ENCODE measurements at places on chromosomes 13 and 19.

DNA sequence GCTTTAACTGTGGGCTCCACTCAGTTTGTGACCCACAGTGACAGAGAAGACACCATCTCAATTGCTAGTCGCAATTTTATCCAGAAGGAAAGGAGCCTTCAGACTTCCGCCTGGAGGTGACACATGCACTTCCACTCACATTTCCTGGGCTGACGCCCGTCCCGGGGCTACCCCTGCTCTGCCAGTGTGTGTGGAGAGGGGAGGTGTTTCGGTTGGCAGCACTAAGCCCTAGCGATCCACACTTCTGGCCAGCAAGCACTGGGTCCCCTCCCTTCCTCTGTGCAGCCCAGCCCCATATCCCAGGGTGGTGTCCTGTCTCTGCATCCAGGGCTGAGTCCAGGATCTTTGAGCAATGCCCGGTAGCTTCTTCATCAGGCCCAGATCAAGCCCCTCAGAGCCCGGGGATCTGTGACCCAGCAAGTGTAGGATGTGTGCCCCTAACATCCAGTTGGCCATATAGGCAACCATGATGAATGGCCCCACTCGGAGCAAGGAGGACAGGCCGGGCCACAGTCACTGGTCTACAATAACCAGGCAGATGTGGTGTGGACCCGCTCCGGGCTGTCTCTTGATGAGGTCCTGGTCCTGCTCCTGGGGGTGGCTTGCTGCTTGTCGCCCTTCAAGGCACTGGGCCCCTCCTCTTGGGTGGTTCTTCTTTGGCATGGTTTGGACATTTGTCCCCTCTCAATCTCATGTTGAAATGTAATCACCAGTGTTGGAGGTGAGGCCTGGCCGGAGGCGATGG, 141.9 kb upstream of the SPACA7 start:
- no peak for DNase-seq

DNA sequence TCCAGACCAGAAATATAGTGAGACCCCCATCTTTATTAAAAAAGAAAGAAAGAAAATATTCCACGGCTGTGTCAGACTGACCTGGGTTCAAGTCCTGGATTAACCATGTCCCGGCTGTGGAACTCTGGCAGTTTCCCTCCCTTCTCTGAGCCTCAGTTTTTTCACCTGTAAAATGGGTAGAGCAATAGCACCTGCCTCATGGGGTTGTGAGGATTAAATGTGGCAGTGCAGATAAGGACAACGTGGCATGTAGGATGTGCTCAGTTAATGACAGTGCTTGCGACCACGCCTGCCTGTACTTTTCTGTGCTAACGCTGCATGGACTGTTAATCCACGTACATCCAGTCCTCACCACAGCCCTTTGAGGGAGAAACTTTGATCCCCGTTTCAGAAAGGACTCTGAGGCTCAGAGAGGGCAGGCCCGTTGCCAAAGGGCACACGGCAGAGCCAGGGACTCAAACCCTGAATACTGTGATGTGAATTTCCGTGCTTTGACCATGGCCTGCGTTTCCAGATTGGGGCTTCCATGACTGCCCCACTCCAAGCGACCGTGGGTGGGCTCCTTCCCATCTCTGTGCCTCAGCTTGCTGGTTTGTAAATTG, 16.1 kb downstream of the SBK2 start:
- DNase-seq: no peak

- no peak for DNase-seq
Observed at GRCh38 chr13:41345914-41346589, 35.0 kb downstream of the NAA16 start.

DNA sequence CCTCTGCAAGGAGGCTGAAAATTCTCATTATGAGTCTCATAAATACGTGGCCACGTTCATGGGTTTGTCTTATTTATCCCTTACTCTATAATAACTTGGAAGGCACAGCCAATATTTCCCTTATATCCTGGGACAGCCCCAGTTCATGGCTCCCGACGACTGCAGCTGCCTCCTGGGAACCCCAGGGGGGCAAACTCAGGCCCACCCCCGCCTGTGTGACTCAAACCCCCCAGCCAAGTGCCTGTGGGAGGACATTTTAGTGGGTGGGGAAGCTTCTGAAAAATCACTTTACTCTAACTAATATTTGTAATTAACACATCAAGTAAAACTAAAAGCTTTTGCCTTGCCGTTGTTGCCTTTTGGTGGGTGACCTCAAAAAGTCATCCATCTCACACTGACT, 14.3 kb downstream of the RASA3 start:
- no peak for DNase-seq

- DNase-seq: no peak
Observed at GRCh38 chr13:21675095-21675991, 4.5 kb downstream of the FGF9 start.

- no peak for DNase-seq
Observed at GRCh38 chr13:90187478-90188350, 1159.8 kb upstream of the MIR17HG start.

GRCh38 chr19:10681658-10682057, 19.6 kb upstream of the QTRT1 start:
- DNase-seq: no peak

DNA sequence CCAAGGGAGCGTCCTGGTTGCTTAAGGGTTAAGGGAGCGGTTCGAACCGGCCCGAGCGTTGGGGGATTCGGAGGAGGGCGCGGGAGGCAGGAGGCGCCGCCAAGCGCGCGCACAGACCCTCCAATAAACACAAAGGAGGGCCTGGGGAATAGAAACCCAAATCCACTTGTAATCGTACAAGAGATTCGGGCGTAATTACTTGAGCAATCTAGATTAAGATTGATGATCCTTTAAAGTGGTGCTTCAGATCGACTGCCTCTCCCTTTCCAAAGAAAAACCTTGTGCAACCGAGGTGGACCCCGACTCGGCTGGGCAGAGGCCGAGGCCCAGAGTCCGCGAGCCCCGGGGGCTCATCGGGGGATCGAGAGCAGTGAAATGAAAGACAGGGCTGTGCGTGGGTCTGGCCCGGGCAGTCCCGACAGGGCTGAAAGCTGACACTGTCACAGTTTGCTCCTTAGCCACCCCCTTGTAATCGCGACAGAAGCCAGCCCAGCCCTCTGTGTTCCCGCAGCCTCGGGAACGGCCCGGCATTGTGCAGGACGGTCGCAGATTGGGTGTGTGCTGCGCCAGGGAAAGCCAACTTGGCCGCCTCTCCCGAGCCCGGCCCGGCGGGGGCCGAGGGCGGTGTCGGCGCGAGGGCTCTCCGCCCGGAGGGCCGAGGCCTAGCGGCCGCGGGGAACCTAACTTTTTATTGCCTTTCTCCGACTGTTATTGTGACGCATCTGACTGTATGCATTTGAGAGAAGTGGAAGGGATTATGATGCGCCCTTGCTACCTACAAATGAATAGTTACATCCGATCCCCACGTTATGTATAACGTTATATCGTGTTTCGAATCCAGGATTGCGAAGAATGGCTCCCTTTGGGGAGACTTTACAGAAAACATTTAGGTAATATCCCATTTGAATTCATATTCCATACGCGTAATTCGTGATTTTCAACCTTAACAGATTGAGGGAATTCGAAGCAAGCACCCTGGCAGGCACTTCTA, 5.5 kb downstream of the MAB21L1 start:
- no peak for DNase-seq

DNA sequence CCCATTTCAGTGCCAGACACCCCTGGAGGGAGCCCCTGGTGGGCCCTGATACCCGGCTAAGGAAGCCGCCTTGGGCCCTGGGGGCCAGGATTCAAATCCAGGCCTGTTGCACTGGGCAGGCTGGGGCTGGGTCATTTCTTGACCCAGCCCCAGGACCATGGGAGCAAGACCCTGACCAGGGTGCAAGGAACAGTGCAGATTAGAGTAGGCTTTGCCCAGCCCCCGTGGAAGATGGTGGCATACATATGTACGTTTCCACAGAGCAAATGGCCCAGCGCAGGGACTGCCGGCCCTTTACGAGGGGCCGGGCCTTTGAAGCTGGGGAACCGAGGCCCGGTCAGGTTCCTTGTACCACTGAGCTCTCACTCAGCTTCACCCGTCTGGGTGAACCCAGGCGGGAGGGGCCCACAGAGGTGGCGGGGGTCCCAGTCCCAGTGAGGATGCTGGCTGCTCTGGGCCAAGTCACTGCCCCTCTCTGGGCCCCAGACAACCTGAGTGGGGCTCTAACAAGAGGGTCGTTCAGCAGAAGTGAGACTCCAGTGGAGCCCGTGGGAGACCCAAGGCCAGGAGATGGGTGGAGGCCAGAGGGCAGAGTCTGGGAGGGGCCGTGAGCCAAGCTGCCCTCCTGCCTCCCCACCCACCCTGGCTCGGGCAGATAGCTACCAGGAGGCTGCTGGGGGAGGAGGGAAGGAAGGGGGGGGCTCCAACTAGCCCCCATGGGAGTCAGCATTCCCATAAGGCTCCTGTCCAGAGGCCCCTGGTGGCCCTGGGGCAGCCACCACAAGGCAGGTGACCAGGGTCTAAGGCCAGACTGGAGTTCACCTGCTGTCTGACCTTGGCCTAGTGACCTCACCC, 2.7 kb downstream of the MKNK2 start:
- no peak for DNase-seq

DNA sequence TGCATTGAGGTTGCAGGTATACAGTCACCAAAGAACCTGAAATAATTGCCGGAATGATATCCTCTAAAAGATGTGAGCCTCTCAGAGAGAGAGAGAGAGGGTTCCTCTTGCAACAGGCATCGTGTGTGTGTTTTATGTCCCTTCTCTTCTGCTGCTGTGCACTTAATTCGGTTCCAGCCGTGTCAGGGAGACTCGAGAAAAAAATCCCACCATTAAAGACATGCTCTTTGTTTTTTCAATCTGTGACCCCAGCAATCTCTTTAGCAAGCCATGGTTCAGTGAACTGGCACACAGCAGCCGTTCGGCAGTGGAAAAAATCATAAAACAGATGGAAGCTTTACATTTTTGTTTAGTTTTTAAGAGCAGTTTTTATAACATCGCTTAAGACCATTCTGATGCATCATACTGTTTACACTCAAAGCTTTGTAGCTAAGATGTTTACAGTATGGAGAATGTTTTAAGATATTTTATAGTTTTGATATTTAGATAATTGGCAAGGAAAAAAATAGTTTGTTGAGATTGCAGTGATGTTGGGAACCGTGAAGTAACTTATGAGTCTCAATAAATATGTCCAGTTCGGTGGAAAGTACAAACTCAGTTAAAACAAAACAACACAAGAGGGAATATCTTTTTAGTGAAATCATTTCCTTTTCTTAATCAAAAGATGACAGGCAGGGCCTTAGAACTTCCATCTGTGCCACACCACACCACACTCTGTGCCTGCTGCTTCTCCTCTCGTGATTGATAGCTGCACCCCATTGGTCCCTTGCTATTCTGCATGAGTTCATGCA, 31.2 kb upstream of the ZNF536 start:
- no peak for DNase-seq

DNA sequence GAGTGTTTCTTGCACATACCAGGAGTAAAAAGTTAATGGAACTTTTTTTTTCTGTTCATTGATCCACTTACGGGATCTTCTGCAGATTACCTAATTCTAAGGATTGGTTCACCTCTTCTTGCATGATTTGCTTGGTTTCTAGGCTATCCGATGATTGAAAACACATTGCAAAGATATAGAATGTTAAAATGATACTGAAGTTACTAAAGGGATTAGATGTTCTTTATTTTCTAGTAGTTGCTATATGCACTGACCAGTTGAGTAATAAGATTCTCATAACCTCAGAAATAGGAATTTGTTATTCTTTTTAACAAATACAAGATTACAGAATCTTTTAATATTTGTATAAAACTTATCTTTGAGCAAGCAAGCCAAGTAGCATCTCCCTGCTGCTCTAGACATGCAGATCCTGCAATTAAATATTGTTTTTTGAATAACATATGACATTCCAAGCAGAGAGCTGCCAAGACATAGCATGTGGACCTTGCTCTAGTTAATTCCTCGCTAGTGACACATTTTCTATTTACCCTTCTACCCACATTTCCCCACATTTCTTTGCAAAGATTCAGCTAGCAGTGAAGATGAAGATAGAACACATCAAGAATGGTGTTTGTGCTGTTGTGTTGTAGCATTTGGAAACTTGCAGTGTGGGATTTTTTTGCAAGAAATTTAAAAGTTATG, 51.7 kb upstream of the RNF113B start:
- no peak for DNase-seq

DNA sequence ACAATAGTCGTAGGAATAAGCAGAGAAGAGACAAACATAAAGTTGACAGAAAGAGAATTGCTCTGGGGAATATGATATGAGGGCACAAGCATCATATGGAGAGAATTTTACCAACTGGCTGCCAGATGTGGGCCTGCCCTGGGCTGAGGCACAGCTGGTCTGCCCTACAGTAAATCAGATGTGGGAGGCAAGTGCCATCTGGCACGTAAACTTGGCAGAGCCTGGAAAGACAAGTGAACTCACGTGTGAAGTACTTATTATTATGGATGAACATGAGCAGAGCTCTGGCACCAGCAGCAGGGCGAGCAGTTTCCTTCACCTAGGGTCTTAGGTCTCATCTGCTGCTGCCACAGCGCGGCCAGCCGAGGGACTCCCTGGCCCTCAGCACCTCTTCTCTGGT, 20.6 kb downstream of the PCDH8 start:
- DNase-seq: no peak

- no peak for DNase-seq
Observed at GRCh38 chr19:38924388-38924787, 6.2 kb downstream of the SARS2 start.

DNA sequence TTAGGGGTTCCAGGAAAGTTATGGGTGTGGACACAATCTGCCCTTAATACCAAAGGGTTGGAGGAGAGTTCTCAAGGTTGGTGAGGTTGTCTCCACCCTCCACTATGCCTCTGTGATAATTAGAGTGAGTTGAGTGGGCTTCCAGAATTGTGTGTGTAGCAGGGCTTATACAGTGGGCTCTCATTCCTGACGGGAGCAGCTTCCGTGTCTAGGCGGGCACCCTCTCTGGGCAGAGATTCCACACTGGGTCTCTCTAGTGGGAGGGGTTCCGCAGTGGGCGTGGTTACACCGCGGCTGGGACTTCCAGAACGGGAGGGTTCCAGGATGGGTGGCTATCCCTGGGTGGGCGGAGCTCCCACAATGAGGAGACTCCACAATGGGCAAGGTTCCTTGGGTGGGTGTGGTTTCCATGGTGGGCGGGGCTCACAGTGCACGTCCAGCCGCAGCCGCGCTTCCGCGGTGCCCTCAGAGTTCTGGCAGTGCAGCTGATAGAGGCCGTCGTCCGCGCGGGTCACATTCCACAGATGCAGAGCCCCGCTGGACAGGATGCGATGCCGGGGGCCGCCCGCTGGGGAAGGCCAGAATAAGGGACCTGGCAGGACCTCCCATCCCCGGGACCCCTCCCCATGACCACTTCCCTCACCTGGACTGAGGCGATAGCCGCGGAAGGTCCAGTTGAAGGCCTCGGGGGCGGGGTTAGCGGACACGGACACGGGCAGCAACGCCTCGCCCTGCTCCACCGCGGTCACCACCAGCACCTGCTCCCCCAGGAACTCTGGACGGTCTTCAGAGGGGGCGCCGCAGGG, 8.4 kb downstream of the NPHS1 start:
- DNase-seq: no peak

DNA sequence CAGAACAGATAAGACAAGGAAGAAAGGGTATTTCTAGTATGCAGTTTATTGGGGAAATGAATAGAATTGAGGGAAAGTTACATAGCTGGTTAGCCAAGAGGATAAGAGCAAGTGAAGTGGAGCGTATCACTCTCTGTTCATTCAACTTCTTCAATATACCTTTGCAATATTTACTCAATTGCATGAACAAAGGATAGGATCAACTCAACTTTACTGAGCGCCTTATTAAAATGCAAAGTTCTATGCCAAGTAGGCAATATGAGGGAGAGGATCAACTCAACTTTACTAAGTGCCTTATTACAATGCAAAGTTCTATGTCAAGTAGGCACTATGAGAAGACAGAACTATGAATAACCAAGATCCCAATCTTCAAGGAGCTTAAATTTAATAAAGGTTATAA, 43.9 kb downstream of the ZC3H13 start:
- no peak for DNase-seq

- DNase-seq: no peak
Observed at GRCh38 chr13:21619633-21620220, 15.8 kb upstream of the MICU2 start.

Data from effector CD4-positive, alpha-beta T cell (primary cell).